NCI-H1048 (cell line): ENCODE measurements at places on chromosomes 16 and 17.
A peak's percentile ranks its signal among the peaks of the same experiment; 100 is the strongest.

DNA sequence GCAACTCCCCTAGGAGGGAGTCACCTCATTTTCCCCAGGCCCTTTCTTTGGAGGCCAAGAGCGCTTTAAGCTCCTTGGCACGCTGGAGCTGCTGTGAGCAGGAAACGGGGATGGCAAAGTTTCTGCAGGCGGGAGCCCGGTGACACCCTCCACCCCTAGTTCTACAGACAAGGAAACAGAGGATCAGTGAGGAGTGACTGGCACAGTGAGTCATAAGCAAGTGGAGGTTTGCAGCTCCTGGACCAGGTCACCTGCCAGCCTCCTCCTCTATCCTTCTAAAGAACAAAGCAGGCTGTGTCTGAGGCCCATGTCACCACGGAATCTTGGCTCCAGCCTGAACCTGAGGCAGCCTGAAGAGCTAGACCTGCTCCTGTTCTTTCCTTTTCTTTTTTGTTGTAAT lies 141.9 kb downstream of the TMEM132E start:
- DNase-seq, result no peak

DNA sequence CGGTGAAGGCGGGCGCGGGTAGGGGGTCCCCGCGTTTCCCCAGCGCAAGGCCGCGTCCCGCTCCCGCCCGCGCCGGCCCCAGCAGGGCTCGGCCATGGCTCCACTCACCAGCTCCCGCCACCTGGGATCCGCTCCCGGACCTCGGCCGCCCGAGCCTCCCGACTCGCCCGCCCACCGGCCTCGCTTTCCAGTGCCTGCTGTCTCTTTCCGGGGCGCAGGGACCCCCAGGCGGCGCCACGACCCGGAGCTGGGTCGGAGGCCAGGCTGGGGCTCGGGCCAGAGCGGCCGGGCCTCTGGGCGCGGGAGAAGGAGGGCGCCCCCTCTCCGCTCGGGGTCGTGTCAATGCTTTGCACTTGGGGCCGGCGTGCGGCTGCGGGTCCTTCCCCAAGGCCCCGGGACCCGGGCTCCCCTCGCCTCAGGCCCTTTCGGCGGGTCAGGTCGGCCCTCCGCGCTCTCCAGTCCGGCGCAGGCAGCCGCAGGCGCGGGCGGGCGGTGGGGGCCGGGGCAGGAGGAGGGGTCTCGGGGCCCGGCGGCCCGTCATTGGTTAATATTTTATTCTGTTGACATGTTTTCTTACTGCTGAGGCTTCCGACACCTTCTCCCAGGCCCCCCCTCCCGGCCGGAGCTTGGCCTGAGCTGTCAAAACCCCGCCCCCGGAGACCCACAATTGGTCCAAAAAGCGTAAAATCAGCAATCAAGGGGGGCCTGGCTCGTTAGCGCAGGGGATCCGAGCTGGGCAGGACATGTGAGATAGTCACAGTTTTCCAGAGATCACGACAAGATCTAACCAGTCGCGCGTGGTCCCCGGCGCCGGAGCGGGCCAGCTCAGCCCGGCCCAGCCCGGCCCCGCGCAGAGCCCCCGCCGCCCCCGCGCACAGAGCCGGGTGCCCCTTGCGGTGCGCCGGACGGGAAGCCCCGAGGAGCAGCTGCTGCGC lies at the start of gene TBX2:
Gene TBX2, plus strand, starts transcription at position 713 of the 935 bp plus-strand sequence. CDS start 334 bp downstream, outside the sequence.
- peak; percentile 83 for DNase-seq

DNA sequence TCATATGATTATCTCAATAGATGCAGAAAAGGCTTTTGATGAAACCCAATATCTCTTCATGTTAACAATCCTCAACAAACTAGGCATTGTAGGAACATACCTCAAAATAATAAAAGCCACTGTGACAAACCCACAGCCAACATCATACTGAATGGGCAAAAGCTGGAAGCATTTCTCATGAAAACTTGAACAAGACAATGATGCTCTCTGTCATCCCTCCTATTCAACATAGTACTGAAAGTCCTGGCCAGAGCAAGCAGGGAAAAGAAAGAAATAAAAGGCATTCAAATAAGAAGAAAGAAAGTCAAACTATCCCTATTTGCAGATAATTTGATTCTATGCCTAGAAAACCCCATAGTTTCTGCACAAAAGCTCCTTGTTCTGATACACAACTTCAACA lies 999.2 kb upstream of the GOT2 start:
- DNase-seq, result no peak

GRCh38 chr17:62627904-62628633 lies 599 bp downstream of the MRC2 start:
- no peak for DNase-seq

DNA sequence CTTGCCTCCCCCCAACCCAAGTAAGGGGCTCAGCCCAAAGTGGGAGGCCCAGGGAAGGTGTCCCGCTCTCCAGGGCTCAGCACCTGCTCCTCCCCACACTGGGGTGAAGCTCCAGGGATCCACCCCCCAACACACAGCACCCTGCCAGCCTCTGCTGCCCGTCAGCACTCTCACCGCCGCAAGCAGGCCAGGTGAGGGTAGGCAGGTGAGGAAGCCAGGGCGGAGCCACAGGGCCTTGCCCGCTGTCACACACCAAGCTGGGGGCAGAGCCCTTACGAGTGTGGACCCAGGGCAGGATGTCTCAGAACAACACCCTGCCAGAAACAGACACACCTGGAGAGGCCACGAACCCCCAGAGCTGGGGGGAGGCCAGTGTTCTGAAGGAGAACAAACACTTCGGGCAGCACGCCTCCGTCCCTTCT lies 19.5 kb downstream of the PLLP start:
- no peak for DNase-seq

GRCh38 chr17:77383613-77384608 lies 243.1 kb downstream of the SEC14L1 start:
- DNase-seq, result no peak

GRCh38 chr16:72552654-72553053 lies 380.7 kb upstream of the PMFBP1 start:
- no peak for DNase-seq

DNA sequence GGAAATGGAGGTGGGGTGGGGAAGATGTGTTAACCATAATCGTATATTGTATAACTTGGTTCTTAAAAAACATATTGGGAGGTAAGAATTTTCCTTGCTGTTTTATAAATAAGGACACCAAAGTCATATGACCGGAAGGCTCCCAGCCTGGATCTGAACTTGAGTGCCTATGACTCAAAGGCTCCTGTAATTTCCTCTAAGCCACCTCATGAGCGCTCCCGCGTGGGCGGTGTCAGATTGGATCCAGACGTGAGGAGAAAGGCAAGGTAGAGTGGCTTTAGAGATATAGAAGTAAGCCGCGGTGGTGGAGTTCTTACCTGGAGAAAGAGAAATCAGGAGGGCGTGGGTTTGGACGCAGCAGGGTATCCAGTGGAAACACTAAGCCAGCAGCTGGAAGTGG lies 196.2 kb upstream of the NLRP1 start:
- no peak for DNase-seq

- no peak for DNase-seq
Observed at GRCh38 chr17:39235555-39236449, 10.1 kb upstream of the STAC2 start.

- DNase-seq, result no peak
Observed at GRCh38 chr16:76670125-76670857, 393.1 kb downstream of the CNTNAP4 start.

DNA sequence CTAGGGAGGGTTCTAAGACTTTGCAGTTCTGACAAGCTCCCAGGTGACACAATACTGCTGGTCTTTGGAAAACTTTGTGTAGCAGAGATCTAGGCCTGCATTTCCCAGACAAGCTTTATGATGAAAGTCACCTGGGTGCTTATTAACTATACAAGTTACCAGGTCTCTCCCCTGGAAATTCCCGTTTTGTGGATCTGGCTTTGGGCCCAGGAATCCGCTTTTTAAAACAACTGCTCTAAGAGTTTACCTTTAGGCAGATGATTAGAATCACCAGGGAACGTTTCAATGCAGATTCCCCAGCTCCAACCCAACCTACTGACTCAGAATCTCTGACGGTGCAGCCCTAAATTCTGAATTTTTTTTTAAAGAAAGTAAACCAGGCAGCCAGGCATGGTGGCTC lies 36.3 kb downstream of the MYH3 start:
- DNase-seq, result no peak

GRCh38 chr16:11047939-11048800 lies 103.8 kb downstream of the CLEC16A start:
- DNase-seq, result no peak

GRCh38 chr16:51164574-51164973 lies 13.5 kb upstream of the SALL1 start:
- DNase-seq, result no peak

DNA sequence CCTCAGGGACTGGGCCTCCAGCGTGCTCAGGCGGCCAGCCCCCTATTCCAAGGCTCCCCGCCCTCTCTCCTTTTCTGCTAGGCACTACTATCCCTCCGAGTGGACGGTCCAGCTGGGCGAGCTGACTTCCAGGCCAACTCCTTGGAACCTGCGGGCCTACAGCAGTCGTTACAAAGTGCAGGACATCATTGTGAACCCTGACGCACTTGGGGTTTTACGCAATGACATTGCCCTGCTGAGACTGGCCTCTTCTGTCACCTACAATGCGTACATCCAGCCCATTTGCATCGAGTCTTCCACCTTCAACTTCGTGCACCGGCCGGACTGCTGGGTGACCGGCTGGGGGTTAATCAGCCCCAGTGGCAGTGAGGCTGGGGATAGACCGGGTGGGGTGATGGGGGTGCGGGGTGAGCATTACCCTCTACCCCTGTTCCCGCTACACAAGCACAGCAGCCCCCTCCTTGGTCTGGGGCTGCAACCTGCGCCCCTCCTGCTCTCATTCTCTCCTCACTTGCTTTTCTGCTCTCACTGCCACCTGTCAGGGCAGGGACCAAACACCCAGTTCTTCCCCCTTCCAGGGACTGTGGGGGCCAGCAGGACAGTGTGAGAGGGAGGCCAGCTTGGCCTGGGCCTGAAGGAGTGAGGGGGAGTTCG lies 1.1 kb downstream of the PRSS41 start:
- no peak for DNase-seq

- DNase-seq, result no peak
Observed at GRCh38 chr17:38750312-38751121, 2.0 kb upstream of the PSMB3 start.

- DNase-seq, result no peak
Observed at GRCh38 chr16:57862698-57863433, 60.6 kb upstream of the KIFC3 start.

- no peak for DNase-seq
Observed at GRCh38 chr16:28192806-28193529, 18.8 kb downstream of the XPO6 start.

GRCh38 chr17:4980644-4981216 lies 6.7 kb downstream of the CAMTA2 start:
- peak; percentile 69 for DNase-seq

DNA sequence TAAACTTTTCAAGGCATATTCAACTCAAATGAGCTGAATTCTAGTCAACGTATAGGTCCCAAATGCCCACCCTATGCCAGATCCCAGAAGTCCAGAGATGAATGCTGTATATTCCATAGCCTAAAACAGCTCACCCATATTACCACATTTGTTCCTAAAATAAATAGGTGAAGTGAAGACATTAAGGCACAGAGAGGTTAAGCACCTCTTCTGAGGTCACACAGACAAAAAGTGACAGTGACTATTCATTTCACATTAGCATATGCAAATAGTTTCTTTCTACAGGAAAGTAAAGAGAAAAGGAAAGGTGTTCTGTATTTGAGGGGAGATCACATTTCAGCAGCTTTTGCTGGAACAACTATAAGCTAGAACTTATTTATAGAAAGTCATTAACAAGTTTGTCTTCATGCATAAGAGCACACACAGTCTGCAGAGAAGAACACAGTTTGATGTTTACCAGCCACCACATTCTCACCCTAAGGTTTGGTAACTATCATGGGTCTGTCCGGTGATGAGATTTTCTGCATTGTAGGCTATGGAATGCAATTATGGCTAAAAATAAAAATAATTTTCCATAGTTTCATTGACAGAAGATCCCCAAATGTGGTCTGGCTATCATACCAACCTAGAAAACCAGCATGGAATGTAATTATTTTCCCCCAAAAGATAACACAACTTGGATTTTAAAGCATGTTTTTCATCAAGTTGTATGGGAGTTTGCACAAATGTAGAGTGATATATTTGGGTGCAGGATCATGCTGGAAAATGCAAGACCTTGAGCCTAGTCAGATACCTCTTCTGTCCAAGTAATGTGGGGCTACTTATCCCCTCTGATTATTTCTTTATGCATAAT lies 402.1 kb downstream of the UTP18 start:
- DNase-seq, result no peak

DNA sequence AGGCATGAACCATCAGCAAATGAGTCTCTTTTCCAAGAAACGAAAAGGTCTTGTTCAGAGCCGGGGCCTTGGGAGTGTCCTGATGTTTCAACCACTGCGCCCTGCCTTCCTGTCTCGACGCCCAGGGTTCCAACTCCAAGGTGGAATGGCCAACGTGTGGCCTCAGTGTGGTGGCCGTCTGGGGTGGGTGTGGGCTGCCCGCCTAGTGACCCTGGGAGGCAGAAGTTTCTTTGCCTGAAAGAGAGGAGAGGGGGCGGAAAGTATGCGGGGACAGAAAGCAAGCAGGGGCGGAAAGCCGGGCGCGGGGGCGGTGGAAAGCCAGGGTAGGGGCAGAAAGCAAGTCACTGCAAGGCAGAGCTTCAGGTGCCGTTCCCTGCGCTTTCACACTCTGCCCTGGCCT lies 4.1 kb downstream of the MSRB1 start:
- DNase-seq, result no peak

DNA sequence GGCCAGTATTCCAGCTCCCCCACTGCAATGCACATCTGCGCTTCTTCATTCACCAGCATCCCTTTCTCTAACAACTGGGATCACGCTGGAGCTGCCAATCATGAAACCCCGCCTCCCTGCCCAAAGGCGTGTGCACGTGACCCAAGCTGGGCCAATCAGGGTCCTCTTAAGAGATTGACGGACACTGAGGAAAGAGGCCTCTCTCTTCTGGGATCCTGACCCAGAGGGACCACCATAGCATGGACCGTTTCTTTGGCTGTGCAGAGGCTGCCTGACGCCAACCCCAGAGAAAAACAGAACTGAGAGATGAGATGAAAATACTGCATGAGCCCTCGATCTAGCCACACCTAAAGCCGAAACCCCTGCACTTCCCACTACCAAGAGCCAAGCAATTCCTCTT lies 32.0 kb downstream of the COTL1 start:
- no peak for DNase-seq

DNA sequence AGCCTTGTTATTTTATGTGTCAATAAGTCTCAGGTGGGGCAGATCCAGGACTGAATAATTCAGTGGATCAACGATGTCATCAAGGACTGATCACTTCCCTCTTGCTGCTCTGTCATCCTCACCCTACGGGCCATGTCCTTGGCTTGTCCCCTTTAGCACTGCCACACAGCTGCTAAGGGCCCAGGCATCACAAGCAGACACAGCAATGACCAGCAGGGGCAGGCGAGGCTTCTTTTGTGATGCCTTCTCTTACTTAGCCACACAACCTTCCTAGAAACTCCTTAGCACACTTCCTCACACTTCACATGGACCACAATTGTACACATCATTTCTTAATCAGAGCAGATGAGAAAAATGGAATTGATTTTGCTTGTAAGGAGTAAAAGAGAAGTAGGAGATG lies 356.3 kb upstream of the SOX9 start:
- DNase-seq, result no peak
